KBM-7 (cell line): ENCODE measurements at places on chromosomes 1 and 21.

- no peak for DNase-seq
Measured at GRCh38 chr1:83950106-83950661, 48.7 kb downstream of the TTLL7 start.

GRCh38 chr1:87647430-87648177 lies 318.9 kb downstream of the LMO4 start:
- DNase-seq: no peak

- DNase-seq: no peak
Measured at GRCh38 chr1:33130297-33130696, 49.3 kb downstream of the AZIN2 start.

- DNase-seq: no peak
Measured at GRCh38 chr1:88204111-88204510, 480.0 kb upstream of the PKN2 start.

DNA sequence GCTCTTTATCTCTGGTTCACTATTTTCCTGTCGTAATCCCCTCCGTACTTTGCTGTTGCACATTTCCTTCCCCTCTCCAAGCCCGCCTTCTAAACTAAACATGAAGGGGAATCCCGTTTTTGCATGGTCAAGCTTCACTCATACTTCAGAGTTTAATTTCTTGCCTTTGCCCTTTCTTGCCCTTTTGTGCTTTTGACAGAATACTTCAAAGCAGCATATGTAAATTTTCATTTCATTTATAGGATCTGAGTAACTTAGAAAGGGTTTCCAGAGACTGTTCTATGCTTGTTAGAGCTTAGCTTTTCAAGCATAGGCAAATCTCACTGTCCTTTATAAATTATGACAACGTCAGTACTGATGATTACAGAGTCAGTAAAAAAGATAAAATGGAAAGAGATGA lies 27.7 kb downstream of the SPATA45 start:
- peak; percentile 33 for DNase-seq

DNA sequence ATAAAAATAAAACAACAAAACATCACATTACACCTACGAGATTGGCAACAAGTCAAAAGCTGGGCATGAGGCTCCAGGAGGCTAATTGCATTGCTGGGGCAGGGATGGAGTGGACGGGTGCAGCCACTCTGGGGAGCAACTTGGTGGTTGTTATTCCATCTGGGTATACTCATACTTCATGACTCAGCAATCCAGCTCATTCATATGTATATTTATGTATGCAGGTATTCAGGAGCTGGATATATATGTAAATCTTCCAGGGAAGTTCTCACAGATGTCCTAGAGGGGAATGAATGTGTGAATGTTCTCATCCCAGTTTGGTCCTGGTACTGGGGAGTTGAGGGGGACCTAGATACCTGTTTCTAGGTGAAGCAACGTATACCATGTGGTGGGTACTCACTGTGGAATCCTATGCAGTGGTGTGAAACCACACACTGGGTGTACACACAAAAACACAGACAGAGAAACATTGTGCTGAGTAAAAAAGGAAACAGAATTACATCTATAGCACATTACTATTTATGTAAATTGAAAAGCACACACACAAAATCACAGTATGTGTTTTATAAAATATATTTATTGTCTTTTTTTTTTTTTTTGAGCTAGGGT lies 79.7 kb upstream of the RAB4A start:
- DNase-seq: no peak

- DNase-seq: no peak
Measured at GRCh38 chr1:239357867-239358266, 28.5 kb upstream of the CHRM3 start.

DNA sequence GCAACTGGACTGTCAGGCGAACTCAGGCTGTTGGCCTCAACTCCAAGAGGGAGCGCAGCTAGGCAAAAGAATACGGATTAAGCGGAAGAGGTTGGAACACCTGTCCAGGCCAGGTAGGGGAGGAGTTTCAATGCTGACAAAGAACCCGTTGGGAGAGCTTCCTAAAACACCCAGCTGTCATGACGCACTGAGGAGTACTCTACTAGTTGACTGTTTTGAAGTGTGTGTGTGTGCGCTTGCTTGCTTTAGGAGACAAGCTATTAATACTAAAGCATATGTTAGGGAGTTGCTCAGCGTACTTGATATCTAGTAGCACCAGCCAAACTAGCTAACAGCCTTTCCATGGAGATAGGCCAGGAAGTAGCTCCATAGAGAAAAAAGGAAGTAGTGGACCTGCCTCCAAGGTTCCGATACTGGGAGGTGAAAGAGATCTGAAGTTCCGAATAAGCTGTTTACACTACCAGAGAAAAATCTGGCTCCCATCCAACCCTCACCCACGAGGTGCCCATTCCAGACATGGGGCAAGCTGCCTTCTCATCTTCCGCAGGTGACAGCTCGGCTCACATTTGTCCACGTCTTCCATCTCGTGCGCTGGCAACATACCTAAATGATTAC lies 974 bp upstream of the FNBP1L start:
- DNase-seq: peak; percentile 49

DNA sequence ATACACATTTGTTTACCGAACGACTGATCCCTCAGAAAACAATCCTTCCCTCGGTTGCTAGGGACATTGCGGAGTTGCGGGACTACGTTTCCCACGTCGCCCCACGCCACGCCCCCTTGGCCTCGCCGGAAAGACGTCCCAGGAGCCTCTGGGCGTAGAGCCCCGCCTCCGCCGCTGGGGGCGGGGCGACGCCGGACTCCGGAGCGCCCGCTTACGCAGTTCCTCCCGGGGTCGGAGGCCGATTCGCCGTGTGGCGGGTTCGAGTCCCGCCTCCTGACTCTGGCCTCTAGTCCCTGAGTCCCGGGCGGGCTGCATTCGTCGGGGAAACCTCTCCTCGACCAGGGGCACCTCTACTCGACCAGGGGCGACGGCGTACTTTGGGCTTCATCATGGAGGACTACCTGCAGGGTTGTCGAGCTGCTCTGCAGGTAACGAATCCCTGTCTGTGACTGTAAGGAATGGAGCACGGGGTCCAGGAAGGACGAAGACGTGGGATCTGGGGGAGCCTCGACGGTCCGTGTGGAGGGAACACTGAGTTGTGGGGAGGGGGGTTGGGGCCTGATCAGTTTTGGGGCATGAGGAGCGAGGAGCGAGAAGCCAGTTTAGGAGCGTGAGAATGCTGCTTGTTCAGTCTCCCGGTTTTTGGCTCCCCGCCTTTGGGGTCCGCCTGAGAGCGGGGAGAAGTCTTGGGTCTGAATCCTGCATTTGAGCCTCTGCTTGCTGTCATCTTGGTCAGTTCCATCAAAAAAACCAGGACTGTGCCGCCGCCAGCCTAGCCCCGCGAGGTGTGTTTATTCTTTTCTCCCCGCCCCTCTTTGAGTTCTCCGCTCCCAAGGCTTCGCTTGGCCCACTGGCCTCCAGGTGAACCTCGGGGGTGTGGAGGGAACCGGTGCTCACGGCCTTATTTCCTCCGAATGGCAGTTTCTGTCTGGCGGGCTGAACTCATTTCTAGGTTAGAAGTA lies at the start of gene PRUNE1:
Gene PRUNE1, plus strand, starts transcription at position 206 of the 962 bp plus-strand sequence. Its CDS starts 184 bp downstream, at position 390.
- peak; percentile 95 for DNase-seq

GRCh38 chr1:117646007-117646811 lies 40.4 kb downstream of the TENT5C start:
- DNase-seq: no peak

- DNase-seq: no peak
Measured at GRCh38 chr1:178536329-178536728, 23.4 kb downstream of the TEX35 start.

- no peak for DNase-seq
Measured at GRCh38 chr1:52158218-52158617, 16.3 kb downstream of the ZFYVE9 start.

- DNase-seq: no peak
Measured at GRCh38 chr21:46336603-46337002, 12.6 kb downstream of the PCNT start.

GRCh38 chr1:145964328-145965118 lies at the start of the genes ANKRD34A and POLR3GL:
Gene ANKRD34A, minus strand, starts transcription at chr1:145964575. Its CDS starts 2,816 bp downstream, at chr1:145961759.
Gene POLR3GL, plus strand, starts transcription at chr1:145964690. Its CDS starts 10,176 bp downstream, at chr1:145974866.
- DNase-seq: peak; percentile 96

GRCh38 chr1:116997636-116998035 lies 3.9 kb upstream of the CD101 start:
- no peak for DNase-seq

DNA sequence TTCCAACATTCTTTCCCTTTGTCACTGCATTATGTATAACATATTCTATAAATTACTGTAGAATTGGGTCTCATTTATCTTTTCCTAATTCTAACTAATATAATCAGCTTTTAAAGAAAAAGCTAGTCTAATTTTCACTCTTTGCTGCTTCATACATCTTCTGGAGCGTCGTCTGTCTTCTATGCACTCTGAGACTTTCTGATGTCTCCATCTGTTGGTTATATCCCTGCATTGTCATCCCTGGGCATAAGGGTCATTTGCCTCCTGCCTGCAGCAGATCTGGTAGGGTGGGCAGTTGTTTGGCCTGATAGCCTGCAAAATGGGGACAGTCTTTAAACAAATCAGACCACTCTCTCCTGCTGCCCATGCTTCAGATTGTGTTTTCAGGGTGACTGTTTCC lies 40.8 kb upstream of the DYNLT5 start:
- no peak for DNase-seq

GRCh38 chr1:81974883-81975555 lies 174.3 kb downstream of the ADGRL2 start:
- no peak for DNase-seq

DNA sequence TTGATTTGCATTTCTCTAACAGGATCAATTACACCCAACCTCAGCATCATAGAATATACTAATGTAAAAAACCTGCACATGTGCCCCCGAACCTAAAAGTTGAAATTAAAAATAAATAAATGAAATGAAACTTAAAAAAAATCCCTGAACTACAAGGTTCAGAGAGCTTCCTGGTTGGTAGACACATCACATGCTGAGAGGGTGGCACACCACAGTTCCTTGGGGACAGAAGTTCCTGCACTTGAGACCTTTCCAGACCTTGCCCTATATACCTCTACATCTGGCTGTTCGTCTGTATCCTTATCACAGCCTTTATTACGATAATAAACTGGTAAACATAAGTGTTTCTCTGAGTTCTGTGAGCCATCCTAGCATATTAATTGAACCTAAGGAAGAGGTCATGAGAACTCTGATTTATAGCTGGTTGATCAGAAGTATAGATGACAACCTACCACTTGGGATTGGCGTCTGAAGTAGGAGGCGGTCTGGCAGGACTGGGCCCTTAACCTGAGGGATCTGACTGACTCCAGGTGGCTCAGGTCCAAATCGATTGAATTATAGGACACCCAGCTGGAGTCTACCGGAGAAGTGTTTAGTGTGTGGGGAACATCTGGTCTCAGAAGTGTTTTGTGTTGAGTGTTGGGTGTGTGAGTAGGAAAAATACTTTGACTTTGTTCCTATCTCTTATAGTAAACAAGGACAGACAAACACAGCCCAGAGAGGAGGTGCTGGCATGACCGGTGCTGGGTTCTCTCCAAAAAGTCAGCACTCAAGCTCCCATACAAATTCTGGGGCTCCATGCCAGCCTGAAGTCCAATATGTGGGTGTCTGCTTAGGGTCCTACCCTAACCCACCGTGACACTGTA lies 19.0 kb downstream of the C1orf115 start:
- no peak for DNase-seq

DNA sequence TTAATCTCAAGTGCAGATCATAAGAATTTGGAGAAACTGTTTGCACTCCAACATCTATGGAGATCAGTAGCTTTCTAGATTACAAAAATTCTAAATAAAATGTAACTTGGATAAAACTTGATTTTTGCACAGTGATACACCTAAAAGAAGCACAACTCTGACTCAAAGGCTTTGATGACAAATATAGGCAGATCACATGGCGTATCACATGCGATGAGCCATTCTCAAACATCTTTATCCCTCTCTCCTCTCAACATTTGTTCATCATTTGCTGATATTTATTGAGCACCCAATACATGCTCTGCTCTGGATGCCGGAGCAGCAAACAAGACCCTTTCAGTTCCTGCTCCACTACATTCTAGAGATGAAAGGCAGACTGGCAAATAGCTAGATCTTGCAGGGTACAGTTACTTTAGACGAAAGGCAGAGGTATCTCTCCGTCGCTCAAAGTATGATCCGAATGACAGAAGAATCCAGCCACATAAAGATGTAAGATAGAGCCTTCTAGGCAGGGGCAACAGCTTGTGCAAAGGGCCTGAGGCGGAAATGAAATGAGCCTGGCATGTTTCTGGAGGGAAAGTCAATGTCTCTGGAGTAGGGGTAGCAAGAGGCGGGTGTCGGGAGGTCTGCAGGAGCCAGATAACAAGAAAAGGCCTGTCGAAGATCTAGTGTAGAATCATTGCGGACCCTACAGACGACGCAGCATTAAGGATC lies 145.8 kb upstream of the ERRFI1 start:
- DNase-seq: no peak

DNA sequence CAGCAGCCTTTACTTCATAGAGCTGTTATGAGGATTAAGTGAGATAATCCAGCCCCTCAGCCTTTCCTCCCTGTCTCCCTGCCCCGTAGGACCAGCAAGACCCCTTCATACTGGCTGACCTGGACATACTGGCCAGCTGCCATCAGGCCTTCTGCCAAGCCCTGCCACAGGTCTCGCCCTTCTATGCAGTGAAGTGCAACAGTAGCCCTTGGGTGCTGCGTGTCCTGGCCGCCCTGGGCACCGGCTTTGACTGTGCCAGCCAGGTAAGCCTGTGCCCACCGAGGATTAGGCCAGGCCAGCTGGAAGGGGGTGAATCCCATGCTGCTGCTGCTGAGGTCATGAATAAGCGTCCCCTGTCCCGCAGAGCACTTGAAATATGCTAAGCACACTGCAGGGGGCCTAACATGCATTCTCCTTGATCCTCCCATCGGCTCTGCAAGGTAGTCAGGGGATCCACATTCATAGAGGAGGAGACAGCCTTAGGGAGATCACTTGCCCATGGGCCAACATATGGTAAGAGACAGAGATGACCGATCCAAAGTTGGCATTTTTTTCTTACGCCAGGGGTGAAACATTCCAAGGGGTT lies 73.3 kb upstream of the TINAGL1 start:
- no peak for DNase-seq

- no peak for DNase-seq
Measured at GRCh38 chr1:172351754-172352161, 68.7 kb upstream of the C1orf105 start.

DNA sequence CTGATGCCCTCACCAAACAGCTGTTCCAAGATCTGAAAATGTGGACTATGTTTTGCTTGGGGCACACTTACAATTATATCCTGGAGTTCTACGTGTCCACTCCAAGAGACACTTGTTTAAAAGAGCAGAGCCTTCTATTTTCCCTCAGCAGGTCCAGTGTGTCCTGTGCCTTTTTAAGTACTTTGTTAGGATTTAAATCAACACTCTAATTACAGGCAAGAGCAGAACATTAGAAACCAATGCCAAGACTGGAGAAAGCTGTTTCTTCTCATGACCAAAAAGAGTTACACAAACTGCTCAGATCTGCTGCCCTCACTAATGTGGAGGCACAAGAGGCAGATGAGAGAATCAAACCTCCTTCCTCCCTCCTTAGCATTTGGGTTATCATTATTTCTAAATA lies 452.9 kb downstream of the LMO4 start:
- no peak for DNase-seq

GRCh38 chr1:203166192-203166940 lies 9.3 kb downstream of the MYBPH start:
- DNase-seq: no peak

- DNase-seq: no peak
Measured at GRCh38 chr1:229298887-229299503, 28.1 kb downstream of the RAB4A start.

- DNase-seq: no peak
Measured at GRCh38 chr1:56077206-56077605, 502.2 kb downstream of the PLPP3 start.

- DNase-seq: peak; percentile 49
Measured at GRCh38 chr1:165114022-165114888, 242.3 kb downstream of the LMX1A start.
